ENCODE measurements at places on chromosomes 16 and 17.
A peak's percentile ranks its signal among the peaks of the same experiment; 100 is the strongest.

DNA sequence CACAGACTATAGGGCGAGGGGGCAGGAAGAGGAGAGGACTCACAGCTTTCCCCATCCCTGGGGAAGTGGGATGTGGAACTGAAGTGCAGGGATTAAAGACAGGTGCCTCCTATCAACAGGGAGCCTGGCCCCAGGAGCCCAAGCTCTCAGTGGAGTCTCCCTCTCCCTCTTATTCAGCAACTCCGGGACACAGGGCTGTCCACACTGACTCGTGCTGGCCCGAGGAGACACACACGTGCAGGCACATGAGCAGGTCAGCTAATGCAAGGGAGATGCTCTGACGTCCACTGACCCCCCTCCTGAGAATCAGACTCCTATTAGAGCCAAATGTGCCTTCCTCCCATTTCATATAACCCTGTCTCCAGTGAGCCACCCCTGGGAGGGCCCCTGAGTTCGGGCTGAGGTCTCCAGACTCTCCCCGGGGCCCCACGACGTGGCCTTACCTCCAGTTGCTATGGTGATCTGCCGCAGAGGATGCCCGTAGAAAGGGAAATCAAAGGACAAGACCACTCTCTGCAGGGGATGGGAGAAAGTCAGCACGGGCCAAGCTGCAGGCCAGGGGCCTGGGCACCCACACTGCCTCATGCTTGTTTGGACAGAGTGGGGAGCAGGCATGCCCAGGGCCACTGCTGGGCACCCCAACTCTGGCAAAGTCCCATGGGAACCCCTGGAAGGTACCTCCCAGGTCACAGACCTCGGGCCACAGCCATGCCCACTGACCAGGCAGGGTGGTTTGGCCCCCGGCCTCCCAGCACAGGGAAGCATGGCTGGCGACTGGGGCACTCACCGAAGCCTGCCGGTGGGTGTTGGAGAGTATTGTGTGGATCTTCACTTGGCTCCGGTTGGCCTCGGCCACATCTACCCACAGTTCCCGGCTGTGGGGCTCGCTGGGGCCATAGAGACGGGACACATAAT is 42.7 kb downstream of the PLXDC1 start:
- no peak for ATAC-seq

GRCh38 chr17:20008242-20009051 is 712 bp upstream of the SPECC1 start:
- peak; percentile 58 for ATAC-seq

GRCh38 chr17:30848021-30848420 is 16.3 kb downstream of the ATAD5 start:
- ATAC-seq = no peak

DNA sequence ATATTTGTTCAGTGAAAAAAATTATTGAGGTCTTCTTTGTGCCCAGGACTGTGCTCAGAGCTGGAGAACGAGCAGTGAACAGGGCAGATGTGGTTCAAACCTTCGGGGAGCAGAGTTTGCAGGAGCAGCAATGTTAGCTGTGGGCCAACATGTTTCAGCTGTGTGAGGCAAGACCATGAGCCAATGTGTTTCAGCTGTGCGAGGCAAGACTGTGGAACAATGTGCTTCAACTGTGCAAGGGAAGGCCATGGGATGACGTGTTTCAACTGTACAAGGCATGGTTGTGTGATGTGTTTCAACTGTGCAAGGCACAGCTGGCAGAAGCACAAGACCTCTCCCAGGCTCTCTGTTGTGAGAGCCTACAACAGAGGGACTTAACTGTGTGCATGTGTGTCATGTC is 35.2 kb upstream of the SDK2 start:
- no peak for ATAC-seq

- ATAC-seq = no peak
These were observed 803 bp upstream of the TLCD2 start for GRCh38 chr17:1710807-1711553.

DNA sequence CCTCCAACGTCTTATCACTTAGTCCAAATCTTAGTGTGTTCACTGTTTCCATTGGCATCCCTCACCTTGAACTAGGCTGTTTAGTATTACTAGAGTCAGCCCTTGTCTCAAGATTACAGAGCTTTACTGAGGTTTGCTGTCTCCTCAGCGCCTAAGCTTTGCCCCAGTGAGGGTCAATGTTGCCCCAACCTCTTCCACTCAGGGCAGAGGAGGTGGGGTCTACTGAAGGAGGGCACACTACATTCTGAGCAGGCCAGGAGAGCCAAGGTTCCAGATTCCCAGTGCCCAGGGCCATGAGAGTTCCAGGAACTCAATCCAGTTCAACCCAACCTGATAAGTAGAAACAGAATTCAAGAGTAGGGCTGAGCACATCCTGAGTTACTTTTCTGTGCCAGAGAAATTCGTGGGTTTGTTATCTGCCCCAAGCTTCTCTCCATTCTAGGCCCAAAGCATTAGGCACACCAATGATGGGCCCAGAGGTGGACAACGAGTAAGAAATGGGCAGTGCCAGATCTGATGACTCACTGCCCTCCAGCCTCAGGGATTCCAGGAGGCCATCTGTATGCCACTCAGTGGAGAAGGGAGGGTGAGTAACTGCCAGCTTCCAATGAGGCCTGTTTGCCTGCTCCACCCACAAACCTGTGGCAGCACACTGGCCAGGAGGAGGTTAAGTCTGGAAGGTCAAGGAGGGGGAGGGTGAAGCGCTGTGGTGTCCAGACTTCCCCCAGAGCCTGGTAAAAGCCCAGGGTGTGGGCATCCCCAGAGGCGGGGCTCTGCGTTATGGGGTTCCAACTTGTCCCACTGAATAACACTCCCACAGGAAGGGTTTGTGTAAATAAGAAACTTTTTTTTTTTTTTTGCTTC is 8.2 kb downstream of the TUBG2 start:
- peak; percentile 78 for ATAC-seq

DNA sequence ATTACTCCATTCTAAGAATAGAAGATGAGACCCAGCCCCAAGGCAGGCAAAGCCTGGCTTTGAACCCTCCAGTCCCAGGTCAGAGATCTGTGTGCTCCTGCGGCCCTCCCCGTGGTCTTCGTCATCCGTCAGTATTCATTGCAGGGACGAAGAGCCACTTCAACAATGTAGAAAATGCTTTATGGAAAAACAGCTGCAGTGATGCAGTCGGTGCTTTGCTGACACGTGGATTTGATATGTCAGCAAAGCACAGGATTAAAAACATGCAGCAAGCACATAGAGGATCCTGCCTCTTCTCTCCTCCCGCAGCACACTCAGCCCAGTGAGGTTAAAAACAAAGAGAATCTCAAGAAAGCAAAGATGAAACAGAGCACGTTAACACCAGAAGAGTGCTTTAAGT is 117.1 kb upstream of the AXIN2 start:
- ATAC-seq = no peak

DNA sequence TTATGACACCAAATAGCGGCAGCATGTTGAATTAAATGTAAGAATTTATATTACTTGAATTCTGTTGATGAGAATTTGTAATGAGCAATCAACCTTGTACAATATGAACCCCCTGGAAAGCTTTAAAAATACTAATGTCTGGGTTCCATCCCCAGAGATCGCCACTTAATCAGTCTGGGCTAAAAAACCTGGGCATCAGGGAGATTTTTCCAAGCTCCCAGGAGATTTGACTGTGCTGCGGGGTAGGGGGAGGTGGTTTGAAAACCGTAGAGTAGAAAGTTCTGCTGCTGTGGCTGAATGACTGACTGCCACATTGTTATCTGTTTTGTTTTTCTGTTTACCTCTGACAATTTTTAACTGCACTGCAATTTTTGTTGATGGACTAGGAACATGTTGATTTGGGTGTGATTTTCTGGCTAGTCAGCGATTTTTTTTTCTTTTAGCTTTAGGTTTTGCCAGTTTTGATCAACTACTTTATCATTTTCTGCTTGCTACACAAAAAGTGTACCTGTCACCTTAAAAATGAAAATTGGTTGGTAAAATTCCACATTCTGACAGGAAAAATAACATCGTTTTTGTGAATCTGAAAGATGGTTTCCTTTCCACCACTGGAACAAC is 79.3 kb downstream of the PCTP start:
- ATAC-seq = no peak

DNA sequence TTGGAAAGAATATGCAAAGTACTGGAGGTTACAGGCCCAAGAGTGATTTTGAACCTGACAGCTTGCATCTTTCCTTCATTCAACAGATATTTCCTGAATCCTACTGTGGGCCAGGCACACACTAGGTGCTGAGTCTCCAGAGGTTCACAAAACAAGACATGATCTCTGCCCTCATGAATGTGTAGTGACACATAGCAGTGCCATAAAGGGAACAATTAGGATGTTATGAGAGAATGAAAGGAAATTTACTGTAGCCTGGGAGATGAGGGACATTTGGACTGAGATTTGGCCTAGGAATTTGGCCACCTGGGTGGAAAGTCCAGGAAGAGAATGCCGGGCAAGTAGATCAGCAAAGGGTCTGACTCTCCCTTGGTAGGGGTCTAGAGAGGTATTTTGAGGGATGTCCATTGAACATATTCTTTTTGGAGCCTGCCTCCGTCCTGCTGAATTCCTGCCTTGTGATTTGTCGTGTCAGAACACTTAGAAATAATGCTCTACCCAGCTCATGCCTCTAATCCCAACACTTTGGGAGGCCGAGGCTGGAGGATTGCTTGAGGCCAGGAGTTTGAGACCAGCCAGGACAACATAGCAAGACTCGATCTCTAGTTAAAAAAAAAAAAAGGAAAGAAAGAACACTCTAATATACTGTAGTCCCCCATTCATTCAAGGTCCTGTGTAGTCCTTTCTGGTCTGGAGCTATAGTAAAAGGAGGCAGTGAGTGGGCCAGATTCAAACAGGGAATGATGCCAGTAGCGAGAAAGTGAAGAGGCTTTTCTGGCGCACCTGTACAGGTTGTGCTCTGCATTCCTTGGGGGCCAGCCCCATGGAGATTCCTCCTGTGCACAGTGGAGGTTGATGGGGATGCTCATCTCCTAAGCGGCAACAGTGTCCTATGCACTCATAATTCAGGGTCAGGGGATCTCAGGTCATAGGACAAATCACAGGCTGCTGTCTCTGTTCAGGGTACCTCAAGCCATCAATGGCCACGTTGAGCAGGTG is 90.6 kb upstream of the CLEC18A start:
- no peak for ATAC-seq

DNA sequence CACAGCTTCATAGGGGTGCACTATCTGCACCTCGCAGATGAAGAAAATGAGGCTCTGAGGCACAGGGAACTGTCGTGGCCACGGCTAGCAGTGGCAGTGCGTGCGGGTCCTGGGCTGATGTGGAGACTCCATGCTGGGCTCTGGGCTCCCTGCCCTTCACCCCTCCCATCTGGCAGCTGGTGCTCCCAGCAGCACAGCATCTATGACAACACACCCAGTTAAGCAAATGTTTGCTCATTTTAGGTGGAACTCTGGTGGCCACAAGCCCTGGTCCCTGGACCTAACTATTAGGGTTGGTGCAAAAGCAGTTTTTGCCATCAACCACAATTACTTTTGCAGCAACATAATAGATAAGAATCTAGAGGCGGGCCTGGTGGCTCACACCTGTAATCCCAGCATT is 30.9 kb downstream of the IFT140 start:
- no peak for ATAC-seq

GRCh38 chr17:44556832-44557606 is at the start of gene FZD2:
TSS of gene FZD2 (plus strand) at chr17:44557484. CDS start at chr17:44557689, 205 bp downstream.
- ATAC-seq = peak; percentile 68

DNA sequence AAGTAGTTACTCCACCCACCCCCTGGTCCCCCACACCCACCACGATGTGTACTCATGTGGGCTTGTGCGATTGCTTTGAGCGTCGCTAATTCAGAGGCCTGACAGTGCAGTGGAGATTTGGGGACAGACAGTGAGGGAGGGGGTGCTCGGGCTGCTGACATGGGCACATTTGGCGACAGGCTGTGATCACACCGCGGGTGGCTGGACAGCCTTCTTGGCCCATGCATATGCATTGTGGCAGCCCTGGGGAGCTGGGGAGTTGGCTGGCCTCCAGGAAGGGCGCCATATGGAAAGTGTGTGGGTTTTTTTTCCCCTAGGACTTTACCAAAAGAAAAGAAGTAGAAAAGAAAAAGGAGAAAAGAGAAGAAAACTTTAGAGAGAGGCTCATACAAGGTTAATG is 275.5 kb upstream of the N4BP1 start:
- ATAC-seq = no peak

DNA sequence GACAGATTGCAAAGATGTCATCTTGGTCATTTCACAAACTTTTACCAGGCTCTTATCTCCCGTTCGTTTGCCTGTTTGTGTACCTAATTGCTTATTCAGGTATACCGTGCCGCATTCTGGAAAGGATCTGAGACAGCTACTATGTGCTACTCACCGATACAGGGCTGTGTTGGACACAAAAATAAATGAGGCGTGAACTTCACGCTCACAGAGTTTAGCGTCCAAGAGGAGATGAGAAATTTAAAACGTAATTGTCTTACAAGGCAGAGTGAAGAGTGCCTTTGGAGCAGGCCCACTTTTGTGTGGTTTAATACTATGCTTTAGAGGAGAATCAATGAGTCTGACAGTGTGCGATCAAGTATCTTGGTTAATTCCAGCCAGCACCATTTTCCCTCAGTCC is 26.7 kb downstream of the MAF start:
- ATAC-seq = no peak

GRCh38 chr17:27800522-27800921 is at the start of gene NOS2:
TSS of gene NOS2 (minus strand) at chr17:27800529. CDS start at chr17:27798809, 1,720 bp downstream.
- ATAC-seq = no peak

DNA sequence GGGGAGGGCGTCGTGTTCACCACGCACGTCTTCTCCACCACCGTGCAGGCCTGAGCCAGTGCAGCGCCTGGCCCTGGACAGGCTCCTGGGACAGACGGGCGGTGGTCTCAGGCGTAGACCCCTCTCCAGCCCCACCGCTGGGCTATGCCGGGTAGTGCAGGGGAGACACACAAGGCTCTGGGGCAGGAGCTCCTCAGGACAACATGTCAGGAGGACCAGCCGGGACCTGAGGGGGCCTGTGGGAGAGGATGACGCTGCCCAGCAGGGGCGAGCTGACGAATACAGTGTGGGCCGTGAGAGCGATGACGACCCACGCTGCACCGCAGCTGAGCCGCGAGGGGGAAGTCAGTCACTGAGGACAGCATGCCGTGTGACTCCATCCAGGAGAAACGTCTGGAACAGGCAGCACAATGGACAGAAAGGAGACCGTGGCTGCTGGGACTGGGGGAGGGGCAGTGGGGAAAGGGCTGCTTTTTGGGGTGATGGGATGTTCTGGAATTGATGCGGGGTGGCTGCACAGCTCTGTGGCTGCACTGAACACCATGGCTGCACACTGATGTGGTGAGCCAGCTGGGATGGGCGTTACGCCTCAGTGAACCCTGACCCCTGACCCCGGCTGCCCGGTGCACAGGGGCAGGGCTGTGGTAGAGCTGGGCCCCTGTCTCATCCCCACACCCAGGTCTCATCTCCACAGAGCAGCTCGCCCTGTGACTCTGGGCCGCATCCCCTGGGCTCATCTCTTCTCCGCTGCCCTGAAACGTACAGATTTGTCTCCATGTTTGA is 20.2 kb downstream of the DNASE1 start:
- ATAC-seq = no peak

DNA sequence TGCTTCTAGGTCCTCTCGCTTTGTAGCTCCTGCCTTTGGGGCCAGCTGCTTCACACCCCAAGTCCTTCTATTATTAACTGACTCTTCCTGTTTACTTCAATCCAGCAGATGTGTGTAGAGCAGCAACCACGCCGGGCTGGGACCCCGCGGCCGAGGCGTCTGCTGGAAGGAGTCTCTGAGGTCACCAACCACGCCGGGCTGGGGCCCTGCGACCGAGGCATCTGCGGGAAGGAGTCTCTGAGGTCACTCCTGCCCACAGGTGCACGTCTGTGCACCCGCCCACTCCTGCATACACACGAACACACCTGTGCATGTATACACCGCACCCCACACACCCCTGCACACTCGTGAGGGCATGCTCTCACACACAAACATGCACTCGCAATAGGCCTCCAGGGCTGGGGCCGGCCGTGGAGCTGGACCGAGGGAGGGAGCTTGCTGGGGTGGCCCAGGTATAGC is 7.8 kb upstream of the TEX19 start:
- ATAC-seq = peak; percentile 25

GRCh38 chr16:55083052-55083451 is 152.4 kb downstream of the IRX5 start:
- no peak for ATAC-seq
